AG10803 (cell line): ENCODE measurements at places on chromosomes 2 and 18.

DNA sequence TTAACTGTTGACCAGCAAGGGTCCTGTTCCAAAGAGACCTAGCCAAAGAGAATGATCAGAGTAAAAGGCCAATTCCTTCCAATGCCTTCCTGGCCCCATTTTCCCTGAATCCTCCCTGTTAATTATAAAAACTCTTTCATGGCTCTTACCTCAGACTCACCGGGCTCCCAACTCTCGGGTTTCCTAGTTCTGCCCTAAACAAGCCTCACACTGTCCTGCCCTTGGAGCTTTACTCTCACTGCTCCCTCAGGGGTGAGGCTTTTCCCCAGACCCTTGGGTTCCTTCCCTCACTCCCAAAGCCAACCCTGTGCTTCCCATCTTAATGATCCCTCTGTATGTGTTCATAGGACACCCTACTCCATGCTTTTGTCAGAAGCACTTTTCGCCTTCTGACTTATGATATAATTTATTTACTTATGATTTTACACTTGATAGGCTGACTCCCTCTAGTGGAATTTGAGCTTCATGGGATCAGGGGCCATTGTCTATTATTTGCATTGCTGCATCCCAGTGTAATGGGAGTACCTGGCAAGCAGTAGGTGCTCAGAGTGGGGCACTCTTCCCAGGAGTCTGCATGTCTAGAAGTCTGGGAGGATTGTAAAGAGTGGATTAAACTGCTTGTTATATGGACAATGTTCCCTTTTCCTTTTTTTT, 29.9 kb upstream of the ZNG1B start:
- no peak for DNase-seq

GRCh38 chr2:238431456-238431855, 4.7 kb downstream of the ASB1 start:
- DNase-seq, result peak; percentile 36

GRCh38 chr2:120546048-120546864, 189.4 kb upstream of the GLI2 start:
- DNase-seq, result peak; percentile 99

DNA sequence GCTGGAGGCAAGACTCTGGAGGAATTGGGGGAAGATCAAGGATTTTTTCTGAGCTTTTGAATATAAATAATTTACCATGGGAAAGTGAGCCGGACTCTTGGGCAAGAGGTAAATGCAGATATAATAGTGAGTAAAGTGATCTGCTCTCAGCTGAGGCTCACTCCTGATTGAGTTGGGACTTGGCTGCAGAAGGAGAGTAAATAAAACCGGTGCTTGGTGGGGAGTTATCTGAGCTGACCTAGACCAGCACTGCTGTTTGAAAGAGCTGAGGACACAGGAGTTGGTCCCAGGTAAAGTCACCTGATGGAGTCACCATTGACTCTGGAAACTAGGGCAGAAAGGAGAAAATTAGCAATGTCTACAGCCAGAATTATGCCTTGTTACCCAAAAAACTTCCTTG, 57.3 kb upstream of the LRPPRC start:
- no peak for DNase-seq

- no peak for DNase-seq
These were observed 54.2 kb downstream of the CERS6 start for GRCh38 chr2:168510125-168510756.

DNA sequence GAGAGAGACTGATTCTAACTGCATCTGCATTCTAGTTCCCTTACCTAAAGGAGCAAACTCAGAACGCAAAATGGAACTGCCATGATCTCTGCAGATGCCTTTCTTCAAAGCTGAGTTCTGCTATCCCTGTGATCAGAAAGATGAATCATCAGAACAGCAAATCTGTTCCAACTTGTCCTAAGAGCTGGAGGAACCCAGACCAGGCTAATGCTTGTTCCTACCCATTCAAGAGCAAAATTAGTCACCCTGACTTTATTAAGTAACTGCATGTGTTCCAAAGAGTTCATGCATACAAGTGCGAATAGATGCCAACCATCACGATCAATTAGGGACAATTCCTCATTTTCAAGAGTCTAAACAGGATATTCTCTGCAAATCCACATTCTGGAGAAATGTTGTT, 46.5 kb downstream of the MBP start:
- peak; percentile 92 for DNase-seq

DNA sequence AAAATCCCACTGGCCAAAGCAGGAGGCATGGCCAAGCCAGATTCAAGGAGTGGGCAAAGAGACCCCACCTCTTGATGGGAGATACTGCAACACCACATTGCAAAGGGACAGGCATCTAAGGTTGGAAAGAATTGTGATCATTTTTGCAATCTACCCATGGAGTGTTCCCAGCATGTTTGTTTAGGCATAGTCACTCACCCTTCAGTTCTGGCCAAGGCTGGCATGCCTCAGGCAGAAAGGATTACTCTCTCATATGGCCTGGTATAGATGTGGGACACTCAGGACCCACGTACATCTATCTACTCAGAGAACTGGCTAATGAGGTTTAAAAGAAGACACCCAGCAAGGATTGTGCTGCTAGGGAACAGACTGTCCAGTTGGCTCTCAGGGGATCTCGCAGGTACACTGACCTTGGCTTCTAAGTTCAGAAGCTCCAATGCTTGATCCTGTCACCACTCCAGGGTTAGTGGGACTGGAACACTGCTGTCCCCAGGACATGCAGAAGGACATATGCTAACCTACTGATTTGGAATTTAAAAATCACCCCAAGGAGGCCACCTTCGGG, 183.7 kb downstream of the KLHL29 start:
- DNase-seq, result no peak

GRCh38 chr2:42156721-42157120, 12.4 kb upstream of the EML4 start:
- DNase-seq, result no peak

GRCh38 chr2:233455006-233455405, 100.7 kb downstream of the DGKD start:
- DNase-seq, result no peak

GRCh38 chr18:46164920-46165319, 60.7 kb downstream of the HAUS1 start:
- no peak for DNase-seq

- DNase-seq, result no peak
These were observed 62.4 kb upstream of the ACVR1 start for GRCh38 chr2:157938556-157938955.

DNA sequence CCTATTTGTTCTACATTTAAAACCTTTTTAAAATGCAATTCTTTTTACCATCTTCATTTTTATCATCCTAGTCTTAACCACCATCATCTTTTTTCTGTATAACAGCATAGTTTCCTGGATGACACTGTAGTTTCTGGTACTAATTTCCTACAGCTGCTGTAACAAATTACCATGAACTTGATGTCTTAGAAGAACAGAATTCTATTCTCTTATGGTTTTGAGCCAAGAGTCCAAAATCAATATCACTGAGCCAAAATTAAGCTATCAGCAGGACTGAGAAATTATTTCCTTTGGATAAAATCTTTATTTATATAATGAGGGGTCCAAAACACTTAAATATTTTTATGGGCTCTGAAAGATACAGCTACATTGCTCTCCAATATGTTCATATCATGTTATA, 539.3 kb downstream of the METTL4 start:
- no peak for DNase-seq

- DNase-seq, result no peak
These were observed 34.0 kb upstream of the SPTBN1 start for GRCh38 chr2:54422072-54422581.

DNA sequence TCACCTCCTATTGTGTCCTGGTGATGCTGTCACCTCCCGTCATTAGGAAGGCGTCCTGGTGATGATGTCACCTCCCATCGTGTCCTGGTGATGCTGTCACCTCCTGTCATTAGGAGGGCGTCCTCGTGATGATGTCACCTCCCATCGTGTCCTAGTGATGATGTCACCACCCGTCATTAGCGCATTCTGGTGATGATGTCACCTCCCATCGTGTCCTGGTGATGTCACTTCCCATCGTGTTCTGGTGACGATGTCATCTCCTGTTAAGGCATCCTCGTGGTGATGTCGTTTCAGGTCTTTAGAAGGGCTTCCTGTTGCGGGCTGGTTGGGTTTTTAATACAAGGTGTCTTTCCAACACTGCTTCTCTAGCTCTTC, 40.7 kb downstream of the CTDP1 start:
- DNase-seq, result no peak

- no peak for DNase-seq
These were observed 27.7 kb downstream of the ITGA6 start for GRCh38 chr2:172455121-172455515.

GRCh38 chr2:105498281-105498846, 99.5 kb upstream of the FHL2 start:
- DNase-seq, result no peak

- DNase-seq, result no peak
These were observed 65.6 kb downstream of the INPP4A start for GRCh38 chr2:98510322-98510662.

DNA sequence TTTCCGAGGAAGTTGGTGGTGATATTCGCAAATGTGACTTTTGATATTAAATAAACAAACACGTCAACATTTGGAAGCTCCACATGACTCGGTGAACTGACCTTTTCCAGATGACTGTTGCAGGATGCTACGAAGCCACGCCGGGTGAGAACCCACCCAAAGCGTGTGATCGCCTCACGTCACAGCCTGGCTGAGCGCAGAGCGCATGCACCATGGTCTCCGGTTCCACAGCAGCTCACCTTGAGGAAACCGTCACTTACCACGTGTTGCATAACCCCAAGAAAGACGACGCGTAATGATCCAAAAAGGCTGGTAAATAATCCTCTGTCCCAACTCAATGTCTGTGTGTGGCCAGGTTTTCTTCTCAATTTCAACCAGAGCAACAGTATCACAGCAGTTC, 64.5 kb upstream of the CTDP1 start:
- DNase-seq, result no peak

DNA sequence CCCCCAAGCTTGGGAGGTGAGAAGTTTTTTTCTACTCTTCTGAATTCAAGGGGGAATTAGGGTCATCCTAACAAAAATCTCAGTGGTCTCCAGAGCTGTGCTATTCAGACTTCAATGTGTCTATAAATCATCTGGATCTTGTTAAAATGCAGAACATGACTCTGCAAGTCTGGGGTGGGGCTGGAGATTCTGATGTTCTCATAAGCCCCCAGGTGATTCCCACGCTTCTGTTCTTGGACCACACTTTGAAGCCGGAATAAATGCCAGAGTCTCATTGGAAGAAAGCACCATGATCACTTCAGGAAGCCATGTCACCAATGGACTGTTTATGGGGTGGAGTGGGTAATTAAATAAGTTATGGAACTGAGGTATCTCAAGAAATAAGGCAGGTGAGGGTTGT, 22.2 kb upstream of the SLC16A14 start:
- DNase-seq, result no peak
